ENCODE measurements at places on chromosomes 5 and 9.

DNA sequence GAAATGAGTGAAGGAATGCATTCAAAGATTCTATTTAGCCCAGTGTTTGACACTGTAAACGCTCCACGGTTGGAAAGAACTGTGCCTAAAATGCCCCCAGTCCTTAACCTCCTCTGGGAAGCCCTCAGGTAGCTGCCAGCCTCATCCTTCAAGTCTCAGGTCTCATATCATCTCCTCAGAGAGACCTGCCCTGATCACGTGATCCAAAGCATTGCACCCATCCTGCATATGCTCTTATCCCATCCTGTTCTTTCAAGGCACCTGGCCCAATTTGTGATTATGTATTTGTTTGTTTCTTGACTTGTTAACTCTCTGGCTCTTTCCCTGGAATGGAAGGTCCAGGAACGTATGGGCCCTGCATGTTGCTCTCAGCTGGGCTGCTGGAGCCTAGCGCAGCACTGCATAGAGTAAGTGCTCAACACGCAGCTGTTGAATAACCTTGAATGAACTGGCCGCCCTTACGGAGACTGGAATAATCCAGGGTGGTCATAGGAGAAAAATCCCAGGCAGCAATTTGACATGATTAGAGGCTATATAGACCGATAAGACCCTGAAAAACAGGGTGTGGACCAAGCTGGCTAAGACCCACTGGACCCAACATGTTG, 8.7 kb downstream of the C1QTNF2 start:
- no peak for DNase-seq

- DNase-seq: no peak
These were observed 91.1 kb downstream of the MYO10 start for GRCh38 chr5:16844952-16845351.

DNA sequence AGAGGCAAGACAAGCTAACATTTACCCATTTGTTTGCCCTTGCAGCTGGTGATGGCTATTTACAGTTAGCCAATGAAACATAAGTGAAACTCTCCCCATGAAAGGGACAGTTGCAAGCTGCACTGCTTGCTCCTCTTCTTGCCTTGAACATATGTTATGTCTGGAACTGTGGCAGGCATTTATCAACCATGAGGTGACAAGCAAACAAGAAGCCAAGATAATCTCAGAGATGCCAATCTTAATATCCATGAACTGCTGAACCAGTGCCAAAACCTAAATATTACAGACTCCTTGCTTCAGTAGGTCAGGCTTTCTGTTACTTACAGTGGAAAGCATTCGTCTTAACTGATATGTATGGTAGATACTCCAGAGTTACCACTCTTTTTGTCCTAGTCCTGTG, 133.4 kb downstream of the ACTBL2 start:
- DNase-seq: no peak

DNA sequence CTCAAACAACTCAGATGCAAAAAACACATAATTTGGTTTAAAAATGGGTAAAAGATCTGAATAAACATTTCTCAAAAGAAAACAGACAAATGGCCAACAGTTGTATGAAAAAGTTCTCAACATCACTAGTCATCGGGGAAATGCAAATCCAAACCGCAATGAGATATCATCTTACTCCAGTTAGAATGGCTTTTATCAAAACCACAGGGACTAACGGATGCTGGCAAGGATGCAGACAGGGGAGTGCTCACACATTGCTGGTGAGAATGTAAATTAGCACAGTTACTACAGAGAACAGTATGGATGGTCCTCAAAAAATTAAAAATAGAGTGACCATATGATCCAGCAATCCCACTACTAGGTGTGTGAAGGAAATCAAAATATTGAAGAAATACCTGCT, 589.1 kb upstream of the ADAMTS16 start:
- peak; percentile 23 for DNase-seq

DNA sequence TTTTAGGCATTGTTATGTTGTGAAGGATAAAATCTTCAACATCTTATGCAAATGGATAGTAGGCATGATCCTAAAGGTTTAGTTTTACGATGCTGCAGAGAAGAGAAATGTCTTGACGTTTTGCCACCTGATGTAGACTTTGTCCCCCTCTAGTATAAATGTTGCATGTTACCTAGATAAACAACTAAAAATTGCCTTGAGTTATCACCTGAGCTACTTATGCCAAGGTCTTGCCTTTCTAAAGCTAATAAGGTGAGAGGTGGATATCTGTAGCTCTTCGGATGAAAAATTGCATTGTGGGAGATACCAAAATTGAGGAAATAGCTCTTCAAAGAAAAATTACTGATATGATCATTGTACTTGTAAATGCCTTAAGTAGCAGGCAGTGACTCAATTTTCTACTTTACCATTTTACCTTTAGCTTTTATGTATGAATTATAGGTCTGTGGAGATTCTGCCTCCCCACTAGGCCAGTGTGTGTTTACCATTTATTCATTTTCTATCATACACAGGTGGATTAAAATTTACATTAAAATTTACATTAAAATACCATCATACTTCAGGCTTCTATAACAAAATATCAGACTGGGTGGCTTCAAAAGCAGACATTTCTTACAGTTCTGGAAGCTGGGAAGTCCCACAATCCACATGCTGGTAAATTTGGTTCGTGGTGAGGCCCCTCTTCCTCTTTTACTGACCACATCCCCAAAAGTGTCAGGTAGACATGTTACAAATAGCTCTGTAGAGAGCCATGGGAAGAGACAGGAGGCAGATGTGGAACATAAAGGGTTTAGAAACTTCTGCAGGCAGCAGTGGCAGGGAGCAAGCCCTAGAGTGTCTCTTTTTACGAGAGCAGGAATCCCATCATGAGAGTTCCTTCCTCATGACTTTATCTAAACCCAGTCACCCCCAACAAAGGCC, 100.7 kb upstream of the ERBIN start:
- DNase-seq: no peak

DNA sequence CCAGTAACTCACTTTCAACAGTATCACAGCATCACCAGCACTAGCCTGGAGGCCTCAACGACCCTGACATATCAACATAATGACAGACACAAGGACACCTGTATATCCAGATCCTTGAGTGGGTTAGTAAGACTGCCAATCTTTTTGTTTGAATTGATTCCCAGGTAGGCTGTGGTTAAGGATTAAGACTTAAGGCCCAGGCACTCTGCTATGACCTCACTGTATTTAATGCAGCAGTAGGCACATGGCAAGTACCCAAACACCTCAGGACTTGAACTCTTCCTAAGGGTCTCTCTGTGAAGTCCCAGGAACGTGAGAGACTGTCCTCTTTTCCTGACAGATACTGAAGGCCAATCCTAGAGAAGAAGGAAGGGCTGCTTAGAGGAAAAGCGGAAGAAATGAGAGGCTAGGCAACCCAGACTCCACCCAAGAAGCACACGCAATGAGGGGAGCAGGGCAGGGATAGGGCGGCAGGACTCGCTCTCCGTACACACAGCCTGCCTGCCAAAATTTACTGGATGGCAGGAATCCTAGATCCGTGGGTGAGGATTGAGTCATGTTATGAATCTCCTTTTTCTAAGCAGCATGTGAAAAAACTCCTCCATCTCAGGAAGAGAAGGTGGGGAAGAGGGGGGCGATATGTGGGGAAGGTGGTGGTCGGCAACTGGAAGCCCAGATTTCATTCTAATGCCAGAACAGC, 93.4 kb downstream of the SIL1 start:
- DNase-seq: peak; percentile 94

GRCh38 chr5:147671365-147671764, 111.2 kb downstream of the JAKMIP2 start:
- no peak for DNase-seq

- no peak for DNase-seq
These were observed 184.4 kb upstream of the DMRT1 start for GRCh38 chr9:656926-657568.

- DNase-seq: peak; percentile 82
These were observed 164.4 kb downstream of the FOCAD start for GRCh38 chr9:20848490-20848889.

DNA sequence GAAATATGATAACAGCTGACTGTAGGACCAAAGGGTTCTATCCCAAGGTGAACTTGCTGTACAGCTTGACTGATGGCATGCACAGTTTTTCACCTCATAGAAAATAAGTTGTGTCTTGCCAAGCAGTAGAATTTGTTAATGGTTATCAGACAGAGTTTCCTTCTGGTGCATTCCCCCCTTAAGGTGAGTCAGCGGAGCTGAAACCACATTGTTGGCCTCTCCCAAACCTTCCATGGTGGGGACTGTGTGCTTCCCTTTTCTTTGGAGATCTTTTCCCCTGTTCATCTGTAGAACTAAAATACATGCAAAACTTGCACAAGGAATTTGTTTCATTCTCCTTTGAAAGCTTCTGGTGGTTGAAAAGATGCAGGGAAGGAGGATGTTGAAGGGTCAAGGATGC, 179.8 kb downstream of the FGF1 start:
- DNase-seq: peak; percentile 53

DNA sequence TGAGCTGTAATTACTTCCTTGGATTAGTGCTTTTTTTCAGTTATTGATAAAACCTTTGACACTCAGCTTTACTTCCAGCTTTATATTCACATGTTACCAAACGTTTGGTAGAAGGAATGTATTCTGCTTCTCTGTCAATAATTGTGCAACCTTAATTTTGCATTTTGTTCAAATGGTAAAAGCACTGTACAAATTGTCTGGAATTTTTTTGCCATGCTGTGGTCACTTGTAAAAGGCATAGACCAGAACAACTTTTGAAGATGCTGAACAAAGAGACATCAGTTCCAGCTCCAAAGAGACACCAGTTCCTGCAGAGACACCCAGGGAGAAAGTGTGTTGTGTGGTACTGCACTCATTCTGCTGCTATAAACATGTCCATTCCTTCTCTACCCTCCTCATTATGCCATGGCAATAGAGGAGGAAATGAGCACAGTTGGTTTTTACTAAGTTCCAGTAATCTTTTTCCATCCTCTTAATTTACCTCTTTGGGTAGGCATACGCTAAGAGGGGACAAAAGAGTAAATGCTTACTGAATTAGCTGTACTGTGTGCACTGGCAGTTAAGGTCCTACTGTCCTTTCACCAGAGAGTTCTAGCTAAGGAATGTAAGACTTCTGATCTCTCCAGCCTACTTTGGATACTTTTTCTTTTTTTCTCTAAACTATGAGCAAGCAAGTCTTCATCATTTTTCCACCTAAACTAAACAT, 387.4 kb downstream of the FGF10 start:
- DNase-seq: no peak

DNA sequence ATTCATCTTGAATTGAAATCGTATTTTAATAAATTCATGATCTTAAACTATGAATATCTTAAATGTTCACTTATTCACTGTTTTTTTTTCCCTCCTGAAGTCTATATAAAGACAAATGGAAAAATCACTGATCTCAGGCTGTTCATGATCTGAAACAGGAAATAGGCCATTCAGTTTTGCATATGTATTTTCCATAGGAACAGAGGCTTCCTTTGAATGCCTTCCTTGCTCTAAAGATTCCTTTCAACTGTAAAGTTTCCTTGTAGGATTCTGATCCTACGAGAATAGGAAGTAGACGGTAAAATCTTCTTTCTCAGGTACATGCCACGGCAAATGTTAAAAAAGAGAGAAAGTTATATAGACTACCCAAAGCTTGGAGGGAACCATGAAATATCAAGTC, 194.4 kb upstream of the PPP1R2B start:
- no peak for DNase-seq

DNA sequence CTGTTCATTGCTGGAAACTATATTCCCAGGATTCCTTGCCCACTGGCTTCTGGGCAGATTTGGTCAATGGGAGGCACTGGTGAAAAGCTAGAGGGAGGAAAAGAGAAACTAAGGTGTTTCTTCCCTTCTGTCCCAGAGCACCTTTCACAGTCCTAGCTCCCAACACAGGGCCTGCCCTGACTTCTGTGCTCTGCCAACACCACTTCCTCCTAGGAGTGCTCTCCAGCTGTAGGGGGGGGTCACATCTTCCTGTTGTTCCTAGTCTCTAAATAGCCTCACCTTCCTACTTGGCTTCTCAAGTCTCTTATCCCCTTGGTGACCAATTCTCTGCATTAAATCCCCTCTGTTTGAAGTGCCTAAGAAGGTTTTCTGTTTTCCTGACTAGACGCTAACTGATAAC, 115.4 kb downstream of the ADRB2 start:
- DNase-seq: no peak

DNA sequence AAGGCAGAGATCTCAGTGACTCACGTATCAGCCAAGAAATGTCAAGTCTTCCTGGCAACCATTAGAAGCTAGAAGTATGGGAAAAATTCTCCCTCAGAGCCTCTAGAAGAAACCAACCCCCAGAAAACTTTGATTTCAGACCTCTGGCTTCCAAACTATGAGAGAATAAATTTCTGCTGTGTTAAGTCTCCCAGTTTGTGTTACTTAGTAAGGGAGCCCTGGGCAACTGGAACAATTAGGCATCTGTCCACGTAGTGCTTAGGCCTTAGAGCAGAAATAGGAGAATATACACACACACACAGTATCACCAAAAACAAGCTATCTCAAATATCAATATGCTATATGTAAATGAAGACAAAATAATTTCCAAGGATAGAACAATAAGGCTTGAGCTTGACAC, 894.8 kb upstream of the CDH10 start:
- DNase-seq: no peak

DNA sequence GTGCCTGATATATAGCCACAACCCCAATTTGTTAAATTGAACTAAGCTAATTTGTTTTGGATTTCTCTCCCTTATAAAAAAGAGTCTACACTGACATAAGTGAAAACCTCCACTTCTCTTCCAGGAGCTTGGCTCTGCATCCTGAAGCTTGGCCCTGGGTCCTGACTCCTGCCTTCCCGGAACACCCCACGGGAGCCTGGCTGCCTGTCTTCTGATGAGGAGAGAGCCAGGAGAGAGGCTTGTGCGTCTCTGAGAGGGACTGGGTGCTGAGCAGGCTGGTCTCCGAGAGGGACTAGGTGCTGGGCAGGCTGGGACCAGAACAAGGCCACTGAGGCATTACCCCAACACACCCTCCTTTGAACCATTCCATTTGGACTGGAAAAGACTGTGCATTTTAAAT, 6.5 kb upstream of the PTGES start:
- no peak for DNase-seq

- DNase-seq: no peak
These were observed 68.8 kb downstream of the YIPF5 start for GRCh38 chr5:144101616-144102015.

GRCh38 chr9:36461323-36461722, 61.3 kb upstream of the RNF38 start:
- peak; percentile 58 for DNase-seq

DNA sequence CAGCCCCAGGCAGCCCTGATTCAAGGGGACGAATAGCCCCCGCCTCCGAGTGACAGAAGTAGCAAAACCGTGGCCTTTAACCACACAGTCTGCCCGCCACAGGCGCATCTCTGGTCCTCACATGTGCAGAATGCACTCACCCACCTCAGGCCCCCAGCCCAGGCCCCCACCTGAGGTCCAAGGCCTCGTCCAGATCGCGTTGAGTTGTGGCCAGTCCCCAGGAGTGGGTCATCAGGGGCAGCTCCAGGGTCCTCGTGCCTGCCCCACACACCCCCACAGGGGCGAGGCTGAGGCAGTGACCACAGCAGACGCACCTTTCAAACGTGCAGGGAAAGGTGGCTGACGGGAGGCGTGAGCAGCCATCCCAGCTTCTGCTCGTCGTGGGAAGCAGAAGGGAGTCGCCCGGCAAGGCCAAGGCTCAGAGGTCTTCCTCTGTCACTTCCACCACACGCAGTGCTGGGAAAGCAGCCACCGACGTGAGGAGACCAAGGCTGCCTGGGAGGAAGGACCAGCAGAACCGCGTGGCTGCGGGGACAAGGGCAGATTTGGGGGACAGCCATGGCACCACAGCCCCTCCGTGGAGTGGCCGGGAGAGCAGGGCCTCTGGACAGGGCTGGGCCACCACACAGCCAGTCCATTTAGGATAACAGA, 77.8 kb upstream of the OTULINL start:
- no peak for DNase-seq
